GOT3 (cell line): ENCODE measurements at places on chromosomes 3 and 15.

DNA sequence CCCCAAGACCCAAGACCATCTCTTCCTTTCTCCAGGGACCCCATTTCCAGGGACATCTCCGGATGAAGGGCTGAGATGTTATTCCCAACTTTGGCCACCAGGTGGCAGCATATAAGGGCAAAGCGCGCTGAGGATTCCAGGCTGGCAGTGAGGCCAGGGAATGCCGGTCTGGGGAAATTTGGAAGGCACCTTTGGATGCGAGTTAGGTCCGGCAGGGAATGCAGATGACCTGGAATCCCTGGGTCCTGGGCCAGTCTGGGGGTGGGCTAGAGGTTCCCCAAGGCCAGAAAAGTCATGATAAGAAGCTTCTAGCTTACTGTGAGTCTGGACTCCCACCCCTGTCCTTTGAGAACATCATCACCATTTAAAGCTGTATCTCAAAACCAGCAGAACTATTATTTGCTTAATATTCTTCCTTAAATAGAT is 1.6 kb upstream of the CHST13 start:
- no peak for DNase-seq

DNA sequence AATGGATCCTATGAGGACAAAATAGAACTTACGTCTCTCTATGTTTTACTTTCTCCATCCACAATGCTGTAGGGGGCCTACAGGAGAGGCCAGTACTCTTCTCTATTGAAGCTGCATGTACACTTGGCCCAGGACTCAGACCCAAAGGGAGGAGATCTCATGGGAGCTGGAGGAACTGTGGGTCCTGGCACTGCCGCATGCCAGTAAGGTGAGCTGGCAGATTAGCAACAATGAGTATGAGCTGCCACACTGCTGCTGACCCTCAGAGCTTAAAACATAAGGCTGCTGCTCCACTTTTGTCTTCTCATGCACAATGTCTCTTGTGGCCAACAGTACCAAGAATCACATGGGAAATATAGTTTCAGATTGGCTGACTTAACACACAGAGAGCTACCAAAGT is 57.8 kb upstream of the TBC1D5 start:
- no peak for DNase-seq

DNA sequence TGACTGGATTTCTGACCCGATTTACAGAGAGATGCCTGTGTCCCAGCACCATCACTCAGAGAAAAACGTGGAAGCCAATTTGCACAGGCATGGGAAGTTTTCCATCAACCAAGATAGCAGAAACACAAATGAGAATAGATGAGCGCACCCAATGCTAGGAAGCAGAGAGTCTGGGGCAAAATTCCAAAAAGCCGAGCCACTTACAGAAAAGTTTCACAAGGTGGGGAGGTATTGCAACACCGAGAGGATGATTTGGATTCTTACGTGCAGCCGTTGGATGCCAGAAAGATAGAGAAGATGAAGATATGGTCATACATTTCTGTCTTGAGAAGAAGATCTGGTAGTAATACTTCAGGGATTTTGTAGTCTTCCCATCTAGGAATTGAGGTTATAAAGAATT is 57.4 kb downstream of the UNC13C start:
- no peak for DNase-seq

DNA sequence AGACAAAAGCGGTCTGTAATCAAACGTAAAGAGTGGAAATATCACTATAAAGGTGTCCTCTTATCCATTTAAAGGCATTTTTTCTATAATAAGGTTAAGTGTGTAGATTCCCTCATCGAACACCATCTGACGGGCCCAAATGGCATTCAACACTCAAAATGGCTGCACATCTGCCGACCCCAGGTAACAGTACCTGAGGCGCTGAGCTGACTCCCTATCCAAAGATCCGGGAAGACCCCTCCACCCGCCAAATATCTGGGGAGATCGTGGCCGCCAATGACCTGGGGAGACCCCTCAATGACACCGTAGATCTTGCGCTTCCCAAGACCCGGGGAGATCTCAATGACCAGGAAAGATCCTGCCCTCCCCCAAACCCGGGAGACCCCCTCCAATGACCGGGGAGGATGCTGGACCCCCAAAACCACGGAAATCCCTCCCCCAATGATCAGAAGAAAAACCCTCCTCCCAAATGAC is 476 bp downstream of the IP6K2 start:
- no peak for DNase-seq

DNA sequence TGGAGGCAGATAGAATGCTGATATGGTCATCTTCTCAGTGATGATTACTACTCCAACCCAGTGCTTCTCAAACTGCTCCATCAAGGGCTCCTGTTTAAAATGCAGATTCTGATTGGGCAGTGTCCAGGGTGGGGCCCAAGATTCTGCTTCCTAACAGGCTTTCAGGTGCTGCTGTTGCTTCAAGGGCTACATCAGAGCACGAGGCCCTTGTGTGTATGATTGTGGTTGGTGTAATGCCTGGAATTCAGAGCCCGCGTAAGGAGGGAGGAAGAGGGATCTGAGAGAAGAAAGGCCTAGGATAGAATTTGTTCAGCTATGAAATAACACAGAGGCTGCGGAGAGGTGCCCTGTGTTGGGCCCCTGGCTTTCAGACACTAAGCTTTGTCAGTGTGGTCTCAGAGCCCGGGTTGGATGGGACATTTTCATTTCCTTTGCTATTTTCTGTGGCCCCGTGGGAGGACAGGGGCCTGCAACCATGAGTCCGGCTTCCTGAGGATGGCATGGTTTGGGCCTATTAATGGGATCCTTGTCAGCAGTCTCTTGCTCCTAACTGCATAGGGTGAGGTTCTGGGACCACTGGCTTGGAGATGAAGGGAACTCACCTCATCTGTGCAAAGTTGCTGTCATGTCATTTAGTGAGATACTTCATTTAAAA is 53.0 kb downstream of the ATP1B3 start:
- no peak for DNase-seq

DNA sequence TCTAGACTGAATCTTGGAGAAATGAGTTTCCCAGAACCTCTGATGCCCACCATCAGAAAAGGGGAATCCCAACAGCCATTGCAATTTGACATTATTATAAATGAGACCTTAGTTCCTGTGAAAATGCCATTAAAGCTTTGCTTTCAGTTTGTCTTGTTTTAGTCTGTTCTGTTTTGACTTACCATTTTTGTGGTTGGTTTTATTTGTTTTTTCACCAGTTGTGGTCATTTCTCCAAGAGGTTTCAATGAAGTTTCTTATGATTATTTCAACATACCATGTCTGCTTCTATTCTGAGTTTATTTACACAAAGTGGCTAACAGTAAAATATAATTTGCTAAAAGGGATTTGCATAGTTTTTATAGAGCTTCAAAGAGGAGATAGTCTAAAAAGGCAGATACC is 175.0 kb upstream of the MCTP2 start:
- no peak for DNase-seq

DNA sequence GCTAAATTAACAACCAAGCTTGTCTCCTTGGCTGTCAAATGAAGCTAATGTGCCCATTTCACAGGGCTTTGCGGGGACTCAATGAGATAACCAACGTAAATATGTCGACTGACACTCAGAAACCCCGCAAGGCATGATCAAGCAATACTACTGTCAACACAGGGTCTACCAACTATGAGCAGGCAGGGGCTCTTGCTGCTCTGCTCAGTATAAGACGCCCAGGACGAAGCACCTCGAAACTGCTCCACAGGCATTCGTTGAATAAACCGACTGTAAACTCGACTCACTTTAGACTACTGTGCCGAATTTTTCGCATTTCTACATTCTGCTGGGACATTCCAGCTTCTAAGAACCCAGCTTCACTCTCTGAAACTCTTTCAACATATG is 55.0 kb downstream of the FEZF2 start:
- no peak for DNase-seq

GRCh38 chr15:53437985-53438841 is 321.2 kb downstream of the WDR72 start:
- DNase-seq, result no peak
